ENCODE measurements at places on chromosomes 2 and 18.

GRCh38 chr2:62435720-62436119 is 70.3 kb downstream of the TMEM17 start:
- DNase-seq: no peak

- no peak for DNase-seq
Measured at GRCh38 chr2:61538920-61539520, 864 bp upstream of the XPO1 start.

DNA sequence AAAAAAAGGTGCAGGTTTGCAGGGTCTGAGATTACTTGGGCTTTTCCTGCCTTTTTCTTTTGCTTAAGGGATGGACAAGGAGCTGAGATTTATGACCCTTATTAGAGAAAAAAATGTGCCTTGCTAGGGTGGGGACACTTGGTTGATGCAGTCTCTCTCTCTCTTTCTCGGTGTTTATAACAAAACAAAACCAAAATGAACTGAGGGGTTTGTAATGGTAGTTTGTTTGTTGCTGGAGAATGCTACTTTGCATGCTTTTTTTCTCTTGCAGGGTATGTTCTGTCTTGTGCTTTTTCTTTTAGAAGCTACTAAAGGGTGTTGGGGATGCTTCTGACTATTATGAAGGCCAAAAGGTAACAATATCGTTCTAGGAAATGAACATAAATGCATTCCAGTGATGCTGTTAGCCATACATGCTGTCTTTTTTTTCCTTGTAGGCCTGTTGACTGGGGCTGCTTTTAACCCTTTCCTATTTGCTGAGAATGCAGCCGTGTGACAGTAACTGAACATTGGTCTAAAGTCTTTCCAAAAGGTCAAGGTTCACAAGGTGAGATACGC is 435 bp downstream of the ZNF532 start:
- DNase-seq: no peak

- DNase-seq: no peak
Measured at GRCh38 chr2:98775146-98775986, 44.4 kb upstream of the MGAT4A start.

DNA sequence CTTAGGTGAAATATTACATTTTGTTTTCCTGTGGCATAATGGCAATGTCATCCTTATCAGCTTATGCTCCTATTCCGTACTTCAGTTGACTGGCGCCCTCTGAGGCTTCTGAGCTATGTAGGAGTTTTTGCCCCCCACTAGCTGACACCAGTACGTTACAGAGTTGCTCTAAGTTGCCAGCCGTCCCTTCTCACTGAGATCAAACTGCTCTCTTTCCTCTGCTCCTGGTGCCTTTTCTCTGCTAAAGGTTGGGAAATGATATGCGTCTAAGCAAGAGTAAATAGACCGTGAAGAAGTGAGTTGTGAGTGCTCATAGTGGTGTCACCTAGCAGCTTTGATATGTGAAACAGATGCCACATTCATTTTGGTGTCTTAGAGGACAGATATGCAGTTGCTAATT is 99.2 kb downstream of the RAPGEF4 start:
- no peak for DNase-seq

GRCh38 chr2:145080426-145080825 is 560.5 kb upstream of the ZEB2 start:
- no peak for DNase-seq

DNA sequence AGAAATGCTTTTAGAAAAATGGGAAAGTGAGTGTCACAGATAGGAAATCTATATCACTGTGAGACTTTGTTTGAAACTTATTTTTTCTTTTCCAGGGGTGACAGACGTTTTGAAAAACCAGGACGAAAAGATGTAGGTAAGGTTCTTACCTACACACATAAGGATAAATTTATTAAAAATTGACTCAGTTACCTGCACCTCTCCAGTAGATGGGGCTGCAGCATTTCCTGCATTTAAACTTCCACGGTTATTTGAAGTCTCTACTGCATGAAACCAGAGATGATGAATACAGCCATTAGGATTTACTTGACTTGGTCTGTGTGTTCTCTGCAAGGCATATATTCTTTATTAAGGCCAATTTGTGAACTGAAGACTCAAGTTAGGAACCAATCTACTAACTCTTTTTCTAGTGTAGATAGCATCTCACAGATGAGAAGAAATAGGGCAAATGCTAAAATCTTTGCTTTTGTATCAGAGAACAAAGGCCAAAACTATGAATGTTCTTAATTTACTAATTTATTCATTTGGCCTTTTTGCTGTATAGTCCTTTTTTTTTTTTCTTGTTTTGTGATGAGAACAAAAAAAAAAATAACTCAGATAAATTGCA is 15.0 kb downstream of the KCNJ13 start:
- peak; percentile 2 for DNase-seq

GRCh38 chr2:98717621-98718020 is 13.3 kb downstream of the MGAT4A start:
- DNase-seq: no peak

DNA sequence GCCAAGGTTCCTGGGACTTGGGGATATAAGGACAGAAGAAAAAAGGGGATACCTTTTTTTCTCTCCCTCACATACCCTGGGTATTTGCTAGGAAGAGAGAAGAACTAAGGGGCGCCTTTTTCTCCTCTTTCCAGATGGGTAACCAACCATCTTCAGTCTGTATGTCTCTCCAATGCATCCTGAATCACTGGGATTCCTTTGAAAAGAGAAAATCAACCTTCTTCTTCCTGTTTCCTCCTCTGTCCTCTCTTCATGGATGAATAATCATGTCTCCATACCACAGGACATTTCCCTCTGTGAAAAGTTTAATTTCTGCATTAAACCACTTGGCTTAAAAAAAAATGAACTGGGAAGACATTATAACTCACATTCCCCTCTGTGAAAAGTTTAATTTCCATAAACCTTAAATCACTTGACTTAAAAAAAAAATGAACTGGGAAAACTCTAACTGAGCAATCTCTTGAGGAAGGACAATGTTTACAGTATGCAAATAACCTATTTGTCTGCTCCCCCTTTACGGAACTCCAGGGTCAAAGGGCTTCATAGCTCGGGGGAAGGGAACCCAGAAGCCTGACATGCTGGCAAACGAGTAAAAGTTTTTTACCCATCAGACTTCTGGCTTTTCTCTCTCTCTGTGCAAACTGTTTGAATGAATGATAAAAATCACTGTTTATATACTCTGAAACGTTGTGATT is 56.7 kb upstream of the FAM98A start:
- DNase-seq: no peak

- DNase-seq: no peak
Measured at GRCh38 chr2:145744541-145745386, 1224.8 kb upstream of the ZEB2 start.

DNA sequence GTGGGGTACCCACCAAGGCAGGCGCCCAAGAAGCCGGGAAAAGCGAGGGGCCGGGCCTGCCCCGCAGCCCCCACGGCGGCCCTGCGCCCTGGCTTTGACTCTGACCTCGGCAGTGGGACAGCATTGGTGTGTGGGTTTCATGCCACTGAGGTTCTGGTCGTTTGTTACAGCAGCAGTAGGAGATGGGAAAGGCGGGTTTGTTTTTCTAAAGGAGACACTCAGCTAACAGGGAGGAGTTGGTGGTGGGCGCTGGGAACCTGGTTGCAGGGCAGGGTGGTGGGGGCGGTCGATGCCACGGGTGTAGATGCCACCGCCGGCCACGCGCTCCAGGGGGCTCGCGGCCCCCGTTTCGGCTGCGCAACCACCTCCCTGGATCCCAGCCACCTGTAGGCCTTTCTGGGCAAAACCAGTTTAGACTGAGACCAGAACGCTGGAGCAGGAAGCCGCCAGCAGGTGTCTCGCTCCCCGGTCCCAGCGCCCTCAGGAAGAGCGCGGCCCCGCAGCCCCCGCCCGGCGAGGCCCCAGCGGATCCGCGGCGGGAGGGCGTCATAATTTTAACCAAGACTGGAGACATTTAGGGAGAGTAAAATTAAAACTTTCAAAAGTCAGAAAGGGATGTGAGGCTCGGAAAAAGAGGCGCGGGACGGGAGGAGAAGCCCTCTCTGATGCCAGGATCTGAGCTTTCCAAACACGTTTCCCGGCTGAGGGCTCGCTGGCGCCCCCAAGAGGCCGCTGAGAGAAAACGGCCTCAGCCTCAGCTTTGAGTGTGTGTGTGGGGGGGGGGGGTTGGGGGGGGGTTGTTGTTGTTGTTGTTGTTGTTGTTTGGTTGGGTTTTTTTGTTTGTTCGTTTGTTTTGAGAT is 17.4 kb downstream of the CIDEA start:
- no peak for DNase-seq

GRCh38 chr2:120275617-120276400 is 23.2 kb downstream of the RALB start:
- DNase-seq: no peak

- DNase-seq: no peak
Measured at GRCh38 chr2:177106212-177106611, 106.4 kb upstream of the HNRNPA3 start.

- DNase-seq: no peak
Measured at GRCh38 chr2:238670111-238670585, 177.7 kb upstream of the TWIST2 start.

GRCh38 chr2:149132339-149132738 is 93.8 kb downstream of the LYPD6B start:
- no peak for DNase-seq

DNA sequence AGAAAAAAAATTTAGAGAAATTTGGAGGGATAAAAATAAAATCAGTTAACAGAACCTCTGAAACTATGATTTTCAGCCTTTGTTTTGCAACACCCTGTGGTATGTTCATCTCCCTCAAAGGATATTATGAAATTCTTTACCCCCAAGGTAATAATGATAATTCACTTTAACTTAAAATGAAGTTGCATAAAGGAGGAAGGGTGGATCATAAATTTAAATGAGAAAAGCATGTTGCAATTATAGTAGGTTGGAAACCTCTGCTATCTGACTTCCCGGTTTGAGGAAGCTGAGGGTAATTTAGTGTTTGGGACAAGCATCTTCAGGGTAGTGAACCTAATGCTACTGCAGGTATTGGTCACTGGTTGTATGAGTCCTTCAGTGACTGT is 102.9 kb downstream of the BABAM2 start:
- no peak for DNase-seq

GRCh38 chr2:207683879-207684627 is 27.4 kb upstream of the CCNYL1 start:
- no peak for DNase-seq

GRCh38 chr2:241188361-241189092 is at the start of gene ANO7:
TSS of gene ANO7 (plus strand) at chr2:241188677. CDS start at chr2:241190064, 1,387 bp downstream.
- no peak for DNase-seq

- no peak for DNase-seq
Measured at GRCh38 chr2:138107288-138107687, 143.0 kb downstream of the HNMT start.

GRCh38 chr2:41881249-41881648 is 166.6 kb upstream of the PKDCC start:
- no peak for DNase-seq

GRCh38 chr2:241924909-241925250 is 55.4 kb downstream of the RTP5 start:
- no peak for DNase-seq

DNA sequence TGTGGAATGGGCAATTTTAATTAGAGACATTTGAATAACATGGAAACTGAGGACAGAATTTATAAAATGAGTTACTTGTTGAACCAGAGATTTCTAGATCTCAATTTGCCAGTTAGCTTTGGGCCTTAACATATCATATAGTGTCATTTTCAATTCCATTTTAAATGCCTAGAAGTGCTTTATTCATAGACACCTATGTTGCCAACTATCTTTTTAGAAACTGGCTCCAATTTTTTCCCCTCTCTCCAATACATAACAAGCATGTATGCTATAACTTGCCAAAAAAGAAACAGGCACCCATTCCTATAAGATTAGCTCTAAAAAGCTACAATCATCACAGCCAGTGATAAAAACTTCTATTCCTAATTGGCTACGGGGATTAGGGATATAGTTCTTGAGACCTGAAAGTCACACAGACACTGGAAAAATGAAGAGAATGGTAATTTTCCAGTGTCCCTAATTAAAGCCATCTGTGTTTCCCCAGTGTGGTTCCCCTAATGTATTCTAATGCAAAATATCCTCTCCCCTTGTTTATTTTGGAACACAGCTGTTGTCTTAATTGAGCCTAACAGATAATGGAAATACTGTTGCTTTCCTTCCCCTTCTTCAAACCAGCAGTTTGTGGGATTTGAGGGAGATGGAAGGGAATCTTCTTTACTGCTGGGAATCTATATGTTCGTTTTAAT is 205.5 kb upstream of the FSHR start:
- DNase-seq: no peak

DNA sequence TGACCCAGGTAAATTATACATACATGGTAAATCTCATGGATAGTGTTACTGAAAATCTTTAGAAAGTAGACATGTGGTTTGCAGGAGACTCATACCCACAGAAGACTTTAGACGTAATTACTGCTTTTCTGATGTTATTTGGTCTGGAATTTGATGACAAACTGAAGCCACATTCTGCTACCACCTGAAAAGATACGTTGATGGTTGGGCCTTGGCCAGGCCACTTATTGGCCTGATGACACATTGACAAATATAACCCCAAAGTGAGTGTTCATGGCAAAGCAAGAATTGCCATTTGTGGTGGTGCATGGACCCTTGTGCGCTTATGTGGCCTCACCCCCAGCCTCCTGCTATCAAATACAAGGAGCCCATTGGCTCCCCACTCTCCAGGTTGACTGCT is 155.6 kb downstream of the METTL4 start:
- no peak for DNase-seq

DNA sequence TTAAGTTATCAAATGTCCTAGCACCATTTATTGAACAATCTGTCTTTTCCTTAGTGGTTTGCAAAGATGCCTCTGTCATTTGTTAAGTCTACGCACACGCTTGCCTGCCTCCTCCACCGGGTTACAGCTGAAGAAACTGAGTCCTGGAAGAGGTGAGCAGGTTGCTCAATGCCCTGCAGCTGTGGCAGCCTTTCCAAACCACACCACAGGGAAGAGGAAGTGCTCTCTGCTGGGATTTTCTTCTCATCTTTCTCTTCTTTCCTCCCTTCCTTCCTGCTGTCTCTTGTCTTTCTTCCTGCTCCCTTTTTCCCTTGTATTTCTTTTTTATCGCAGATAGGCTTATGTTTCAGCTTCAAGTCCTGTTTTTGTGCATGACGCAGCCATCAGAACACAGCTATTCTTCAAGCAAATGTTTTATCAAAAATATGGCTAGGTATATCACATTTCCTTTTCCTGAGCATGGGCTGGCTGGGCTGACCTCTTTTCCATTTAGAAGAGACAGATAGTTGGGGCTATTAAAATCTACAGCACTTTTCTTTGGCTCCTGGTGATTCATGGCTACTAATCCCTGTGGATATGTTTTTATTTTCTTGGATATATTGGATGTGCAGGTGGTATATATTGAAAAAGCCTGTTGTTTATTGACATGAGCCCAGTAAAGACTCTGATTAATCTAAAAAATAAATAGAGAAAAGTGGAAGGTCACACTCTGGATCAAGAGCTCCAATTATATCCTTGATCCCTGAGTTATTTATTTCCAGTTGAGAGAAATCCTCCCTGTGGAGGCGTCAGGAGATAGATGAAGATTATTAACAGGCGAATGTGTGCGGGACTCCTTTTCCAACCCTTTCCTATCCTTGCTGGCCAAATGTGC is 214.6 kb downstream of the TSN start:
- DNase-seq: no peak

GRCh38 chr2:162538967-162539366 is 195.0 kb downstream of the GCA start:
- no peak for DNase-seq
